ENCODE measurements at places on chromosomes 4 and X.

GRCh38 chr4:153079857-153080391 is 124.3 kb upstream of the TRIM2 start:
- DNase-seq: no peak

DNA sequence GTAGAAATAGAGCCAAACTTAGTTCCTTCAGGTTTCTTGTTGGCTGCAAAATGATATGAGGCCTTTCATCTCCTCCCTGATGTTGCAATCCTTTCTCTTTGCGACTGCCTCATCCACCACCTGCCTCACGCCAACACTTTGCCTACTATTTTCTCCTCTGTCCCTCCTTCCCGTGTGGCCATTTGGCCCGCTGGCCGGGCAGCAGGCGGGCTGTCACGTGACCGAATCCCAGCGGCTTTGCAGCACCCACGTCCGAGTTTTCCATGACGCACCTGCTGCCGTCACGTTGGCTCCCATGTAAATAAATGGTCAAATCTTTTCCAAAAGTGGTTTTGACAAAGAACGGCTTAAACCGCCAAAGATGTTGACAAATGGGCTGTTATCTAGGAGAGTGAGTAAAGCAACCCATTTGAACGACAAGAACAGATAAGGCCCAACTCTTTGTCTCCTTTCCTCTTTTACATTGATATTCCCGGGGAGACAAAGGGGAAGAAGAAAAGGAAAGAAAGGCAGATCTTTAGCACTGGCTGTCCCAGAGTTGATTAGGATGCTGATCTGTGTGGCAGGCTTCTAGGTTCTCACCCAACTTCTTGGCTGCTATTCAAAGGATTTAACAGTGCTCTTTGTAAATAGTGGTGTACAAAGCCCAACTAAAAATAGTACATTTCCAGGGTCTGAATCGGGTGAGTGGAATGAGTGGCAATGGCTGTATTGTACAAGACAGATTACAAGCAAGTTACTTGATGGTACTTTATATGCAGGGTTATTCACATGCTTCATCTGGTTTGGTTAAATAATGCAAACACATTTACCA is 174.2 kb upstream of the JADE1 start:
- DNase-seq: no peak

DNA sequence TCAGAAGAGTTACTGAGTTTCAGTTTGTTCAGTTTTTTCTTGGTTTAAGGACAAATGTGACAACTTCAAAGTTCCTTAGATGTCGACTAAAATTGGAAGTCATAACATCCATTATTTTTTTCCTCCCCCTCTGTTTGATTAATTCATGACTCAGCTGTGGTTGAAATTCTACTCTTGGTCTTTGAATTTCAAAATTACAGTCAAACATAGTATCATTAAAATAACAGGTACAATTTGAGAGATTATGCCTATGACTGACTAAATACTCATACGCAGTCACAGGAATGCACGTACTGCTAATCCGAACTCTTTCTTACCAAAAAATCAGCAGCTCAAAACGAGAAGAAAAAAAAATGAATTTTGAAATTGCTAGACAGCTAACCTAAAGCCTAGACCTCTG is 1434.8 kb downstream of the RAPGEF2 start:
- DNase-seq: no peak

DNA sequence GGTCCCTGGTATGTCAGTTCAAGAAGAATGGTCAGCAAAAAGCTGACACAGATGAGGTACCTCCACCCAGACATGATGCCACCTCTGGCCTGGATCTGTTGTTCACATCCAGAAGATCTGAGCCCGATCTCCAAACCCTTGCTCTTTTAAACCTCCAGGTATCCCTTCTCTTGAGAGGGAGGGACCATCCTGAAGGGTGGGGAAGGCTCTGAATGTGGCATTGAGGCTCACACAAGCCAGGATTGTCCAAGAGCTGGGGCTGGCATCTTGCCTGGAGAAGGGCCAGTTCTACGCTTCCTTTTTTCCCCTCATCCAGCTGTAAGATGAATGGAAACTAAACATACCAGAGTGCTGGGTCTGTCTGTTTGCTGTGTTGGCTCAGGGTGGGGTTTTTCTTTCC is at the start of gene ITIH6:
TSS of gene ITIH6 (minus strand) at position 119 of the 400 bp plus-strand sequence. CDS start at position 74, 45 bp downstream.
- no peak for DNase-seq

DNA sequence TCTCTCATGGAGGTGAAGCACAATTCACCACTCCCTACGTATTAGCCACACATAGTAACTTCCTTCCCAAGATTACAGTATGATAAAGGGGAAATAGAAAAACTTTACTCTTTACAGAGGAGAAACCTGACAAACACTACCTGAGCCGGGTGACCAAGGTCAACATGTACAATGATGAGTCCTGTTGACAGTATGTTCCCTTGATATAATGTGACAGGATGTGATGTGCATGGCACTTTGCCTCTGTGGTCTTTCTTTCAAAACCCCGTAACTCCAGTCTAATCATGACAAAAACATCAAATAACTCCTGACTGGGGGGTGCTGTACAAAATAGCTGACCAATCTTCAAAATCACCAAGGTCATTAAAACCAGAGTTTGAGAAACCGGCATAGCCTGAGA is 60.6 kb downstream of the CD99L2 start:
- no peak for DNase-seq

DNA sequence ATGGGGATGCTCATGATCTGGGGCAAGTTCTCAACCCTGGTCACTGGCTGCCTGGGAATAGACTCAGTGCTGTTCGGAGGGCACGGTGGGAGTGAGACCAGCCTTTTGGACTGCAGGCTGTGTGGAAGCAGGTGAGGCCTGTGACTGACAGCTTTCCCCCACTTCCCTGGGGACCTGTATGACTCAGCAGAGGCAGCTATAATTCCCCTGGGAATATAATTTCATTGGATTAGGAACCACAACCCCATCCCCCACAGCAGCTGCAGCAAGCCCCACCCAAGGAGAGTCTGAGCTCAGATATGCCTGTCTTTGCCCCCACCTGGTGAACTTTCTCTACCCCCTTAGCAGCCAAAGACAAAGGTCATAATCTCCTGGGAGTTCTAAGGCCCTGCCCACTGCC is 408.6 kb downstream of the PPP3CA start:
- DNase-seq: no peak

DNA sequence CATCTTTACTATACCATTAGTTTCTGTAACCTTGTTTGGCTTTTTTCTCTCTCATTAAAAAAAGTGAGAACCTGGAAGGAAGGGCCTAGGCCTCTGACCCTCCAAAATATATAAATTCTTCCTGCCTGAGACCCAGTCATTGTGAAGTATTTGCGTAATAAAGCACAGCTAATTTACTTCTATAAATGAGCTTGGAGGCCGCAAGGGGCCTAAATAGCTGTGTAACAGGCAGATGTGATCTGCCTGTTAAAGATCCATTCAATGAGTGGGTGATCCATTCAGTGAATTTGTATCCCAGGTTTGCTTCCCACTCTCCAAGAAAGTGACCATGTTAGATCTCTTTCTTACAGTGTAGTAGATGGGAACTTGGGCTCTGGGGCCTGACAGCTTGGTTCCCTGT is 595 bp upstream of the PYURF start:
- DNase-seq: peak; percentile 37

DNA sequence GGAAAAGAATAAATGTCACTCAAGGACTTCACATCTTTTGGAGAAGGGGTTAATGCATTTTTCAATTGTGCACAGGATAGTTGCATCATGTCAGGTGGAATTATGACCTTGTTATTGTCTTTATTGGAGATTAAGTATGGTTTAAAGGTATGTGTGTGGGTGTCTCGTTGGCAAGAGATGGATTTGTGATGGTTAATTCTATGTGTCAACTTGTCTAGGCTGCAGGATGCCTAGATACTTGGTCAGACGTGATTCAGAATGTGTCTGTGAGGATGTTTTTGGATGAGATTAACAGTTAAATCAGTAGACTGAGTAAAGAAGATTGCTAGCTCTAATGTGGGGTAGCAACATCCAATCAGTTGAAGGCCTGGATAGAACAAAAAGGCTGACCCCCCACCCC is 42.2 kb upstream of the HSD17B10 start:
- DNase-seq: no peak

DNA sequence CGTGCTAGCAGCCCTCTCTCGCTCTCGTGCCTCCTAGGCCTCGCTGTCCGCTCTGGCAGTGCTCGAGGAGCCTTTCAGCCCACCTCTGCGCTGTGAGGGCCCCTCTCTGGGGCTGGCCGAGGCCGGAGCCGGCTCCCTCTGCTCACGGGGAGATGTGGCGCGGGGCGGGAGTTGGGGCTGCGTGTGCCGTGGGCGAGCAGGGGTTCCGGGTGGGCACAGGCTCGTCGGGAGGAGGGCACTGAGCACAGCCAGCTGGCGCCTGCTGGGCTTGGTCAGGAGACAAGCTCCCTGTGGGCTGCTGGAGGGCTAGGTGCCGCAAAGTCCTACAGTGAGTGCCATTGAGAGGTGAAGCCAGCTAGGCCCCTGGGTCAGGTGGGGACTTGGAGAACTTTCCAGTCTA is 994.5 kb downstream of the C4orf33 start:
- no peak for DNase-seq

DNA sequence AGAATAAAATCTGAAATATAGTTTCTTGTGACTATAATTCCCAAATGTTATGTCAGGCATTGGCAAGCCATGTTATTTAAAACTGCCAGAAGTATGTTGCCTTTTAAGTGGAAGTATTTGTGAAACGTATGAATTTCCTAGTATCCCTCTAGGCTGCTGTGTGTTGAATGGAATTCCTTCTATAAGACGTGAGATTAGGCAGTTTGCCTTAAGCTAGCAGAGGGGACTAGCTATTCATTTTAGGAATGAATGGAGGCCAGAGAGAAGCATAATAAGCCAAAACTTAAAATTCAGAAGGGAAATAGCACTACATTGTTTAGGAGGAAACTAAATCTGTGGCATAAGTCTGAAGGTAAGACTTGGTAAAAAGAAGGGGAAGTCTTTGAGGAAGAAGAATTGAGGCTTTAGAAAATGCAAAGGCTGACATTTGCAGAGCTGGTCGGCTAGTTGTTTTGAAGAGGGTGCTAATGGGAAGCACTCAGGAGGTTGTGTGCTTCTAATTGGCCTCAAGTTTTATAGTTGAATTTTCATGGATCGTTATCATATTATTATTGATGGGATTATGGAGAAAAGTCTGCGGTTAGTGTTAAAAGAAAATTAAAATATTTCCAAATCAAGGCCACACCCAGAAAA is 57.1 kb downstream of the TMEM131L start:
- DNase-seq: no peak

DNA sequence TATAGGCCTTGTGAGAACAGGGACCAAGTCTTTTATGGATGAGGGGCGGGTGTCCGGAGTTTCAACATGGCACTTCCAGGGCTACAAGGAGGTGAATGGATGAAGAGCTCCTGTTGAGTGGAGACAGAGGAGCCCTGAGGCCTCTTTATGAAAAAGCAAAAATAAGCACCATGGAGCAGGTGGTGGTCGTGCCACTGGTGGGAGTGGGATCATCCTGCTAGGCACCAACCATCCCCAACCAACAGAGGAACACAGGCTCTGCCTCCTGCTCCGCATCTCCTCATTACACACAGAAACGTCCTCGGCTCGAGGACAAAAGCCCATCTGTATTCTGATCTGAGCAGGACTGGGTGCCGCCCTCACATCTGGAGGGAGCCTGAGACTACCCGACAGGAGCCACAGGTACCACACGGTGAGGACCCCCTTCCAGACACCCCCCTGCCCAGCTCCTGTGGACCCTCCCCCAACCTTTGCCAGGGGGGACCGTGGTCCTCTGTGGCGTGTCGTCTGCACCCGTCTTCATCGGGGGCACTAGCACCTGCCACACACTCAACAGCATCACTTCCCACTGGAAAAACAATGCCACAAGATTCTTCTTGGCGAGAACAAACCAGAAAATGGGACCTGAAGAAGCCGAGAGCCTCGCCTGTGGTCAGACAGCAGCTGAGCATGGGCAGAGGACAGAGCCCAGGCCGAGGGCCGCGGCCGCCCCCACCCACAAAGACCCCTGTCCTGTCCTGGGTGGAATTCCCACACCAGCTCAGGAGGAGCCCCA is 3.9 kb upstream of the PDE6B start:
- DNase-seq: no peak

GRCh38 chrX:80755174-80755573 is 54.5 kb downstream of the BRWD3 start:
- DNase-seq: no peak

DNA sequence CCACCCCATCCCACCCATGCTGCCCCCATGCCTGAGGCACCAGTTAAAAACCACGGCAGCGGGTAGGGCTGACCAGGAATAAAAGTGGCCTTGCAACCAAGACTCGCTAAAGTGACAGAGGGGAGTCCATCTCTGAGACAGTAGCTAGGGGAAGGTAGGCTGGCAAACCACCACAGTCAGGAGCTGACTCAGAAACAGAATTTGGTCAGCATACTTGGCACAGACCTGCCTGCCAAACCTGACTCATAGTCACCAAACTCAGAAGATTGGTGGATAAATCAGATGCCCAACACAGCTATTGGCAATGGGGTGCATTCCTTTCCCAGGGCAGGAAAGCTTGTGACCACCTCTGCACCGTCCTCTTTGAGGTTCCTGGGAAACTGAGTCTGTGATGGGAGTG is 193.8 kb downstream of the BCOR start:
- DNase-seq: no peak

DNA sequence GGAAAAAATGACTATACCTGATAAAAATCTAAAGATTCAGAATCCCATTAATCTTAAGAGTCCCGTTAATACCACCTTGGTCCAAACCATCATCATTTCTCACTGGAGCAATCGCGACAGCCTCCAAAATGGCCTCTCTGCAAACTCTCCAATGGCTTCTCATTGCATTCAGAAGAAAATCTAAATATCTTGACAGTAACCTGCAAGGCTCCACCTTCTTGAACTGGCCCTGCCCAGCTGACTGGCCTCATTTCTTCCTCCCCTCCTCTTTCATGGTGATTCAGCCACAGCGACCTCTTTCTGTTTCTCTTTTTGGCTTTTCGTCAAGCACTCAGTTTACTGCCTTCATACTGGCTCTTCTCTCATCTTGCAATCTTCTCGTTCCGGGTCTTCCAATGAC is 56.2 kb upstream of the GPRIN3 start:
- peak; percentile 27 for DNase-seq

GRCh38 chr4:17492058-17492741 is 19.7 kb downstream of the QDPR start:
- DNase-seq: no peak

GRCh38 chrX:123713841-123714240 is 19.0 kb downstream of the THOC2 start:
- DNase-seq: no peak

GRCh38 chr4:814312-814850 is 11.5 kb downstream of the CPLX1 start:
- DNase-seq: no peak

- peak; percentile 78 for DNase-seq
Observed at GRCh38 chr4:73341454-73341853, 62.6 kb upstream of the ALB start.

- no peak for DNase-seq
Observed at GRCh38 chrX:39648548-39649254, 449.1 kb downstream of the BCOR start.

DNA sequence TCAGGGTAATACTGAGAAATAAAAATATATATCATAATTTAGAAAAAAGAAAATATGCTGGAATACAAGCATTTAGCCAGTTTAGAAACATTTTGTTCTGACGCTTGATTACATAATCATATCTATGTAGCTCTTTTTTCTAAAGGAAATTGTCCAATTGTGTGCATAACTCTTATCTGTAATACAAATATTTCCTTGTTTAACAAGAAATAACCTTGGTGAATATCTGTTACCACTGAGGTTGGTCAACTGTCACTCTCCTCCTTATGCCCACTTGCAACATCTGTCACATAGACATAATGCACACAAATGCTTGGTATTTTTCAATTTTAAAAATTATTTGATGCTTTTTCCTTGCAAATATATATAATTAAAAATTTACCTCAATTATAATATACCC is 609.7 kb downstream of the TLL1 start:
- no peak for DNase-seq

All from GM23338 (cell line).